ENCODE measurements at places on chromosomes 11 and 22.

DNA sequence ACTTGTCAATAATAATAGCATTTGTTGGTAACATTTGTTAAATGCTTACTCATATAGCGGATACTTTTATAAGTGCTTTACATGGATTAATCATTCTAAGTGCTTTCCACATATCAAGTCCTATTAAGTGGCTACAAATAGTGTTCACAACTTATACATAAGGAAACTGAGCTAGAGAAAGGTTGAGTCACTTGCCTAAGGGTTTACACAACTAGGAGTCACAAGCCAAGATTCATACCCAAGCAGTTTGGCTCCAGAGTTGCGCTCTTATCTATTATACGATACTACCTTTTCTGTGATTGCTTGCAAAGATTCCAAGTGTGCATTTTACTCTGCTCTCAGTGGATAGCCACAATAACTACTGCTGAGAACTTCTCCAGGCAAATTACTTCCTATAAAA lies 215.9 kb upstream of the CCDC90B start:
- DNase-seq = no peak

DNA sequence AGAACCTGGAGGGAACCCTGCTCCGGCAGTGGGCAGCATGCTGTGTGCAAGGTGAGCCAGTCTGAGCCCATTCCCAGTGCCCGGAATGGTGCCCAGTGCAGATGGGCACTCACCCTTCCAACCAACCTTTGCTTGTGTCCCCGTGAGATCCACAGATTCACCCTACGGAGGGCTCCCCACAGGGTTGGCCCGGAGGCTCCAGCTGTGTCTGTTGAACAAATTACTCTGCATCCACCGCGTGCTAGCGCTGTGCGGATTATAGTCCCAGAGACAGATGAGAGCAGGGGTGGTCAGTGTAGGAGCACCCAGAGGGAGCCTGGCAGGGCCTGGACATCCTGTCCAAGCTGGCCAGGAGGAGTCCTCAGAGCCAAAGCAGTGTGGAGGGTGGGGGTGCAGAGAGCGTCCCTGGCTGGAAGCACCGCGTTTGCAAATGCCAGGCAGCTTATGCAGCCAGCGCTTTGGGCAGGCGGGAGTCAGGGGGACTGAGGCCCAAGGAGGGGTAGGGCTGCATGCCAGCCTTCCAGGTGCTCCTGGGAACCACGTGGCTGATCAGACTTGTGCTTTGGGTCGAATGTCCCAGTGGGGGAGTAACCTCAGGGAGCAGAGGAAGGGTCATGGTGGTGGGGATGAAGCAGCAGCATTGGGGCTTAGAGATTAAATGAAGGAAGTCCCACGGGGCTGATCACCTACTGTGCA lies 80.5 kb downstream of the KCNQ1 start:
- DNase-seq = no peak

DNA sequence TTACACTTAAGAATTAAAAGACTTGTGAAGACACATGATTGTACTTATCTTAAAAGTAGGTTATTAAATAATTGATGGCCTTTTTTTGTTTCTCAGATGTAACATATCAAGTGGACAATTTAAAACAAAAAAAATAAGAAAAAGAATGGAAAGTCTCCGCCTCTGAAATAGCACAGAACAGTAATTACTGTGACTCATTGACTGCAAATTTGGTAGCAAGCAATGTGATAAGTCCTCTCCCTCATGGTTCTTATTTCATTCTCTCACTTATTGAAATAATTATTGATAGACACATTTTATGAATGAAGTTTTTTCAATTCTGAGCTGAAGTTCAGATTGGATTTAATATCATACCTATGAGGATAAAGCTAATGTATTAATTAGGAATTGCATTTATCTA lies 717.9 kb upstream of the LUZP2 start:
- DNase-seq = peak; percentile 51

GRCh38 chr11:94560834-94561233 lies 6.3 kb upstream of the PIWIL4 start:
- no peak for DNase-seq

Data from astrocyte of the spinal cord (primary cell).